ENCODE measurements at places on chromosomes 13 and 19. TPM values are rescaled to one million over a fixed set of nuclear protein-coding genes. Genes with fewer than 3 reads are reported as not detected.

The PPFIA3 gene
- polyA plus RNA-seq = 4.6 TPM

GRCh38 chr19:3224346-3225168 is at the start of gene CELF5:
Gene CELF5, plus strand, starts transcription at chr19:3224661. Its CDS starts 79 bp downstream, at chr19:3224740.
- H3K4me1 ChIP-seq = no peaks in the 10 kb centered on the region
- no peaks in the 10 kb centered on the region for H3K27me3 ChIP-seq
- H3K36me3 ChIP-seq = no peaks in the 10 kb centered on the region
- H3K4me3 ChIP-seq = peak within 1 kb of the TSS; percentile 44
- peak; percentile 61 for DNase-seq

DNA sequence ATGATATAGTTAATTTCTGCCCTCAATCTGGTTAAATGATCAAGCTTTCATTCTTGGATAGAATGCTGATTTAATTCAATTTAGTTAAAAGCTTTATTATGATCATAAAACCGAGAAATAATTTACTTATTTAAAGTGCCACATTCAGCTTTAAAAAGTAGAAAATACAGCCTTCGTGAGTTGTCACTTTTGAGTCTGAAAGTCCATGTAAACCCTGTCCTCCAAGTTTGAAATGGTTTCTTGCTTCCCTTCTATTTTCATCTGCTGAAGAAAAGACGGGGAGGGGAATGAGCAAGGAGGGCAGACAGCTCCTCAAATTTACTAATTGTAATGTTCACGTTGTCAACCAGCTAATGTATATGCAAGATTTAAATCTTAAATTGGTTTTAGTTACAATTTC is 59.5 kb downstream of the NDFIP2 start:
- no peak for DNase-seq
- no peaks in the 10 kb centered on the region for H3K36me3 ChIP-seq
- H3K4me1 ChIP-seq = peaks cover 2% of the 10 kb centered on the region
- H3K27ac ChIP-seq = no peak overlapping the region

The RFXANK gene
- 19.8 TPM for polyA plus RNA-seq

The PGLYRP2 gene
- polyA plus RNA-seq = 134 TPM

DNA sequence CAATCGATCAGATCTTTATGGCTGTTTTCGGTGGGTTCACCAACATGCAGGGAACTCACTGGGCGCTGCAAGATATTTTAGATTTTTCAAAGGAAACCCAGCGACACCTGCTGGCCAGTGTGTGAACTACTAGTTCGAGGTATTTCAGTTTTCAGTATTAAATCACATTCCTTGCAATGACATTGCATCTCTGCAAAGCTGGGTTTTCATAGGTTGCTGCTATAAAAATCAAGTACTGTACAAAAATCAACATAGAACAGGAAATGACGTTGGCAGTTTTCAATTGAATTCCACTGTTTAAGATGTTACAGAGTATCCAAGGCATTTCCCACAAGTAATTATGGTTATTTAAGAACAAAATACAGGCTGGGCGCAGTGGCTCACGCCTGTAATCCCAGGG is 17.6 kb downstream of the LIG1 start:
- no peaks in the 10 kb centered on the region for H3K27me3 ChIP-seq
- peak; percentile 76 for DNase-seq
- H3K4me3 ChIP-seq = no peak overlapping the region
- H3K36me3 ChIP-seq = no peaks in the 10 kb centered on the region
- H3K4me1 ChIP-seq = peaks cover 30% of the 10 kb centered on the region
- no peak overlapping the region for H3K27ac ChIP-seq

- H3K27me3 ChIP-seq = no peaks in the 10 kb centered on the region
- H3K36me3 ChIP-seq = no peaks in the 10 kb centered on the region
- H3K4me3 ChIP-seq = no peak overlapping the region
Measured at GRCh38 chr19:40147693-40148347, 43.4 kb upstream of the MAP3K10 start.

- H3K4me1 ChIP-seq = peaks cover 4% of the 10 kb centered on the region
- peak overlapping the region; percentile 90 for H3K4me3 ChIP-seq
- H3K27ac ChIP-seq = no peak overlapping the region
Measured at GRCh38 chr13:39656325-39656677, 839 bp downstream of the COG6 start.

DNA sequence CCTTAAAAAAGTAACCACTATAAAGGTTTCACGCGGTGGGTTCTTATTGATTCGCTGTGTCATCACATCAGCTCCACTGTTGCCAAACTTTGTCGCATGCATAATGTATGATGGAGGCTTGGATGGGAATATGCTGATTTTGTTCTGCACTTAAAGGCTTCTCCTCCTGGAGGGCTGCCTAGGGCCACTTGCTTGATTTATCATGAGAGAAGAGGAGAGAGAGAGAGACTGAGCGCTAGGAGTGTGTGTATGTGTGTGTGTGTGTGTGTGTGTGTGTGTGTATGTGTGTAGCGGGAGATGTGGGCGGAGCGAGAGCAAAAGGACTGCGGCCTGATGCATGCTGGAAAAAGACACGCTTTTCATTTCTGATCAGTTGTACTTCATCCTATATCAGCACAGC is 30.6 kb downstream of the FGF9 start:
- no peak for DNase-seq
- no peak overlapping the region for H3K27ac ChIP-seq
- H3K27me3 ChIP-seq = no peaks in the 10 kb centered on the region
- no peak overlapping the region for H3K4me3 ChIP-seq
- no peaks in the 10 kb centered on the region for H3K36me3 ChIP-seq

DNA sequence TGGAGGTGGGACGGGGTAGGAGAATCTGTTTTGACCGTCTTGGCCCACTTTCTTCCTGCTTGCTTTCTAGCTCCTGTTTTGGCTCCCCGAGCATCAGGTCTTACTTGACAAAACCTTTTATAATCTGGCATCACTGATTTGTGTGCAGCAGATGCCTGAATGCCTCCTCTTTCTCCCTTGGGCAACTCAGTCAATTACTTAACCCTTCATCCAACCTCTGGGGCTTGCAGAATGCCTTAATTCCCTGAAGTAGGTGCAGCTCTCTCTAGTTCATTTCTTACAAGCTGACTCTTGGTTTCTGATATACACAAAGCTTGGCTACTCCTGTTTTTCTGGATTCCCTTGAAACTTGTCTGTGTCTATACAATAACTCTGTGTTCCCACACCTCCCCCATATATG is 5.7 kb upstream of the NUP58 start:
- no peak overlapping the region for H3K27ac ChIP-seq
- DNase-seq = no peak
- H3K4me3 ChIP-seq = no peak overlapping the region
- no peaks in the 10 kb centered on the region for H3K36me3 ChIP-seq
- H3K27me3 ChIP-seq = no peaks in the 10 kb centered on the region

GRCh38 chr19:49374665-49375434 is 11.2 kb downstream of the DKKL1 start:
- no peaks in the 10 kb centered on the region for H3K4me1 ChIP-seq
- no peaks in the 10 kb centered on the region for H3K27me3 ChIP-seq
- no peak overlapping the region for H3K4me3 ChIP-seq
- no peaks in the 10 kb centered on the region for H3K36me3 ChIP-seq

GRCh38 chr19:7257148-7258040 is 36.8 kb downstream of the INSR start:
- H3K36me3 ChIP-seq = no peaks in the 10 kb centered on the region
- no peak overlapping the region for H3K4me3 ChIP-seq
- DNase-seq = no peak
- peak overlapping the region; percentile 79 for H3K27ac ChIP-seq
- H3K4me1 ChIP-seq = peaks cover 6% of the 10 kb centered on the region

The PSG6 gene
- polyA plus RNA-seq = not detected

GRCh38 chr13:28056970-28057712 is 43.2 kb downstream of the FLT3 start:
- H3K27me3 ChIP-seq = no peaks in the 10 kb centered on the region
- no peak overlapping the region for H3K4me3 ChIP-seq
- no peaks in the 10 kb centered on the region for H3K4me1 ChIP-seq
- H3K27ac ChIP-seq = no peak overlapping the region
- H3K36me3 ChIP-seq = no peaks in the 10 kb centered on the region
- no peak for DNase-seq

DNA sequence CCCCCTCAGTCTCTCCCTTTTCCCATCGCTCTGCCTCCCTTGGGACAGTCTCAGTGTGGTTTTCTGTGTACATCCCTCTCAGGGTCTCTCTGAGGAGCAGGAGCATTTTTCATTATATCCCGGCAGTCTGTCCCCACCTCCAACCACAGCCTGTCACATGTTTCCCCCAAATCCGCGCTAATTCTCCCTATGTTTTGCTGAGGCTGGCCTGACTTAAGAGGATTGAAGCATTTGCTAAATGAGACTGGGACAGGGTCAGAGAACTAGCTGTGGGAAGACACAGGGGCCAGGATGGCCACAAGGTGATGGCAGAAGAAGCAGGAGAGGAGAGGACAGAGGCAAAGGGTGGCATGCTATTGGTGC is 5.5 kb downstream of the TPRX1 start:
- no peak overlapping the region for H3K27ac ChIP-seq
- no peaks in the 10 kb centered on the region for H3K27me3 ChIP-seq
- no peak overlapping the region for H3K4me3 ChIP-seq
- DNase-seq = no peak

DNA sequence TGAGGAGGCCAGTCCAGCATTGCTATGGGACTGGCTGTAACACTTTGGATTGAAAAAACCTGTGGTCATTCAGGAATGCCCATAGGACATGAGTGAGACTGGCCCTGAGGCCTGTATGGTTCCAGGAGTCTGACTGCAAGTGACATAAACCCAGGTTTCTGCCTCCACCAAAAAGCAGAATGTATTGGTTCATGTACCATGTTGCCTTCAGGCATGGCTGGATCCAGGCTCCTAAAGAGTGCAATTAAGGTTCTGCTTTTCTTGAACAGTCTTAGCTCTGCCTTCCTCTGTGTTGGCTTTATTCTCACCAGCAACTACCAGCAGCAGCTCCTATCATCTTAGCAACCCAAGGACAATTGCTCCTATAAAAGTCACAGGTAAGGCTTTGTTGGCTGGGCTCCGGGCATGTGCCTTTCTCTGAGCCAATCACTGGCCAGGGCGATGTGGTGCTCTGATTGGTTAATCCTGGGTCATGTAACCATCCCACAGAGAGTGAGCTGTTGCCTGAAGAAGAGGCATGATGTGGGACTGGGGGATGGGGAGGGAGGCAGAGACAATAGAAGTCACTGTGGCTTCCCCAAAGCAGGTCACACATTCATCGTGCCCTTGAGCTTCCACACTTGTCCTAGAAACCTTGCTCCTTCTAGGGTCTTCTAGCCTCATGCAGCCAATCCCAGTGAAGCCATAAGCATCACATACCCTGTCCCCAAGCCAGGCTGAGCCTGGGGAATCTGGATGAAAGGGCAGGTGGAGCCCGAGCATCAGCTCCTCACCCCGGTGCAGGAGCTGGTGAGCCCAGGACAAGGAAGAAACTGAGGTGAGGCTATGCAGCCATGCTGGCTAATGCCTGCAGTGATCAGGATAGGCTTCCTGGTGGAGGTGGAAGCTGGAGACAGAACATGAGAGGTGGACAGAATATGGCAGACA is 123.9 kb downstream of the URI1 start:
- H3K4me1 ChIP-seq = no peaks in the 10 kb centered on the region
- no peaks in the 10 kb centered on the region for H3K36me3 ChIP-seq
- no peaks in the 10 kb centered on the region for H3K27me3 ChIP-seq
- H3K4me3 ChIP-seq = no peak overlapping the region
- no peak for DNase-seq
- no peak overlapping the region for H3K27ac ChIP-seq

The PRR22 gene
- 0.40 TPM for polyA plus RNA-seq

The GJB6 gene
- not detected for polyA plus RNA-seq

DNA sequence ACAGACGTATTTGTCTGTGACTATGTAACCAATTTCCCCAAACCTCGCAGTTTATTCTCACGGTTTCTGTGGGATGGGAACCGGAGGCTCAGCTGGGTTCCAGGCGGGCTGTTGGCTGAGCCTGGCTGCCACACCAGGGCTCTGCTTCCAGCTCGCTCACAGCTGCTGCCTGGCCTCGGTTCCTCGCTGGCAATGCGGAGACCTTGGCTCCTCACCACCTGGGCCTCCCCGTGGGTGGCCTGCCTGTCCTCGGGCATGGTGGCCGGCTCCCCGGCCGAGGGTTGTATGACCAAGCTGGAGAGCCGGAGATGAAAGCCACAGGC is 218.9 kb upstream of the MAB21L1 start:
- H3K27ac ChIP-seq = no peak overlapping the region
- no peaks in the 10 kb centered on the region for H3K4me1 ChIP-seq
- no peak overlapping the region for H3K4me3 ChIP-seq
- H3K27me3 ChIP-seq = no peaks in the 10 kb centered on the region

GRCh38 chr19:12847159-12848139 is 9.1 kb downstream of the MAST1 start:
- no peak overlapping the region for H3K4me3 ChIP-seq
- DNase-seq = peak; percentile 93
- no peak overlapping the region for H3K27ac ChIP-seq
- peaks cover 2% of the 10 kb centered on the region for H3K27me3 ChIP-seq
- H3K36me3 ChIP-seq = no peaks in the 10 kb centered on the region

The FOSB gene
- 0.51 TPM for polyA plus RNA-seq

GRCh38 chr13:57018915-57019314 is 121.8 kb upstream of the PRR20A start:
- no peak overlapping the region for H3K4me3 ChIP-seq
- no peak overlapping the region for H3K27ac ChIP-seq
- H3K27me3 ChIP-seq = no peaks in the 10 kb centered on the region
- H3K36me3 ChIP-seq = no peaks in the 10 kb centered on the region

DNA sequence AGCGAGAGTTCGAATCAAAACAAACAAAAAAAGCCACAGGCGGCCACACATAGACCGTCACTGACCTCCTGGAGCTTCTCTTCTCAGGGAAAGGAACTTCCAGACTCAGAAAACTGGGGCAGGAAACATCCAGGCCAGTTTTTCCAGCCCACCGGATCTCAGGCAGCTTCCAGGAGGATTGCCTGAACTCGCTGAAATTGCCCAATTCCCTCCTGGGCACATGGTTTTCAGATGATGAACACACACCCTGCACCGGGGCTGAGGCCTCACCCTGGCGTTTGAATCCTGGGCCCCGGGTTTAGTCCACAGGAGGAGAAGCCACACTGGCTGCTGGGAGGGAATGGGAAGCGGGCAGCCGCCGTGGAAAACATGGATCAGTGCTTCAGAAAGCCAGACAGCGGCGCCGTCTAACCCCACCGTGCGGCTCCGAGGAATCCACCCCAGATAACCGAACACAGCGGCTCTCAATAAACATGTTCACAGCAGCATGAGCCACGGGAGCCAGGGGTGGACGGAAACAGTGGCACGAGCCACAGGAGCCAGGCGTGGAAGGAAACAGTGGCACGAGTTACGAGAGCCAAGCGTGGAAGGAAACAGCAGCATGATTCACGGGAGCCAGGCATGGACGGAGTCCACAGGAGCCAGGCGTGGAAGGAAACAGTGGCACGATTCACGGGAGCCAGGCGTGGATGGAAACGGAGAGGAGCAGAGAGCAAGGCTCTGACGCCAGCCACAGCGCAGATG is 18.2 kb upstream of the PTBP1 start:
- H3K27me3 ChIP-seq = no peaks in the 10 kb centered on the region
- H3K4me3 ChIP-seq = no peak overlapping the region
- H3K27ac ChIP-seq = peak overlapping the region; percentile 31
- no peaks in the 10 kb centered on the region for H3K36me3 ChIP-seq

The ZNF71 gene
- polyA plus RNA-seq = 0.46 TPM

- peaks cover 18% of the 10 kb centered on the region for H3K4me1 ChIP-seq
- DNase-seq = no peak
- no peaks in the 10 kb centered on the region for H3K27me3 ChIP-seq
- H3K4me3 ChIP-seq = no peak overlapping the region
- H3K27ac ChIP-seq = no peak overlapping the region
- peaks cover 11% of the 10 kb centered on the region for H3K36me3 ChIP-seq
Measured at GRCh38 chr19:1362387-1363257, 21.1 kb upstream of the NDUFS7 start.

- H3K4me3 ChIP-seq = peak overlapping the region; percentile 67
- peaks cover 4% of the 10 kb centered on the region for H3K4me1 ChIP-seq
- no peak for DNase-seq
Measured at GRCh38 chr13:39603424-39603947, 493 bp upstream of the LHFPL6 start.

The CD70 gene
- not detected for polyA plus RNA-seq
